ENCODE measurements at places on chromosomes 2 and 18.

- DNase-seq, result no peak
These were observed 15.2 kb upstream of the ANKRD53 start for GRCh38 chr2:70962885-70963878.

- no peak for DNase-seq
These were observed 15.0 kb upstream of the DSG1 start for GRCh38 chr18:31302991-31303390.

DNA sequence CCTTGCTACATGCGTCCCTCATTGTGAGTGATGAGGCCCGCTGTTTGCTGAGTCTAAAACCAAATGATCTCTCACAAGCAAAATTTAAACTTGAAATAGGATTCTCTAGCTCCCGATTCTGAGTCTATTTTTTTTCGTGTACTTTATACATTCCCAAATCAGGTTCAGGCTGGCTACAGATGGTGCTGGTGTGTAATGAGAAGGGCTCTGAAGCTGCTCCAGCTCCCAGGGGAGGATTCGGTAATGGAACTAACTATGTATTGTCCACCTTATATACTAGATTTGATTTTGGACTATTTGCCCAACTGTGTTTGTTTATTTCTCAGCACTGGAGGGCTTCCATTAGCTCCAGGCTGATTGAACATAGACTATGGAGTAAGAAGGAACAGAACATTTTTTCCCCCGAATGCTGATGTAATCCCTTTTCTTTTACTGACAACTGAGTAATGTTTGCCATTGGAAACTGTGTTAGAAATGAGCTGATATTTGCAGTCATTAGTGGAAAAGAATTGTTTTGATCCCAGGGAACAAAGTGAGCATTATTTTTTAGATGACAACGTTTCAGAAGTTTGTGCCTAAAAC is 274.0 kb upstream of the FIGN start:
- DNase-seq, result peak; percentile 12

- DNase-seq, result no peak
These were observed 138.8 kb upstream of the COPS8 start for GRCh38 chr2:236946871-236947270.
